ENCODE measurements at places on chromosomes 12 and 14. TPM values are rescaled to one million over a fixed set of nuclear protein-coding genes. Genes with fewer than 3 reads are reported as not detected.

CLMN gene
- total RNA-seq: 1.6 TPM

PDE3A gene
- total RNA-seq: 7.4 TPM

POTEG gene
- total RNA-seq: not detected

OR6C1 gene
- not detected for total RNA-seq

HPD gene
- 20.1 TPM for total RNA-seq

SLCO1A2 gene
- not detected for total RNA-seq

DCAF5 gene
- 21.3 TPM for total RNA-seq

OR4E2 gene
- not detected for total RNA-seq

SPIC gene
- total RNA-seq: not detected

LRP1-AS gene
- total RNA-seq: not detected

GNB3 gene
- total RNA-seq: 0.20 TPM

RNF212B gene
- total RNA-seq: not detected

KRT72 gene
- not detected for total RNA-seq

LRCOL1 gene
- not detected for total RNA-seq

AKAP3 gene
- 0.68 TPM for total RNA-seq

SLC17A8 gene
- total RNA-seq: not detected

KRT6C gene
- not detected for total RNA-seq

JPH4 gene
- not detected for total RNA-seq

C1QL4 gene
- not detected for total RNA-seq

TSHR gene
- not detected for total RNA-seq

ARG2 gene
- 5.9 TPM for total RNA-seq

SLC6A13 gene
- not detected for total RNA-seq

PIWIL1 gene
- total RNA-seq: not detected

LRP6 gene
- 25.7 TPM for total RNA-seq

TMEM63C gene
- not detected for total RNA-seq

GALNT6 gene
- 4.8 TPM for total RNA-seq

KCNH3 gene
- 0.12 TPM for total RNA-seq

GUCY2C gene
- total RNA-seq: not detected

KRT85 gene
- total RNA-seq: not detected
